NB4 (cell line): ENCODE measurements at places on chromosomes 3 and 15.

DNA sequence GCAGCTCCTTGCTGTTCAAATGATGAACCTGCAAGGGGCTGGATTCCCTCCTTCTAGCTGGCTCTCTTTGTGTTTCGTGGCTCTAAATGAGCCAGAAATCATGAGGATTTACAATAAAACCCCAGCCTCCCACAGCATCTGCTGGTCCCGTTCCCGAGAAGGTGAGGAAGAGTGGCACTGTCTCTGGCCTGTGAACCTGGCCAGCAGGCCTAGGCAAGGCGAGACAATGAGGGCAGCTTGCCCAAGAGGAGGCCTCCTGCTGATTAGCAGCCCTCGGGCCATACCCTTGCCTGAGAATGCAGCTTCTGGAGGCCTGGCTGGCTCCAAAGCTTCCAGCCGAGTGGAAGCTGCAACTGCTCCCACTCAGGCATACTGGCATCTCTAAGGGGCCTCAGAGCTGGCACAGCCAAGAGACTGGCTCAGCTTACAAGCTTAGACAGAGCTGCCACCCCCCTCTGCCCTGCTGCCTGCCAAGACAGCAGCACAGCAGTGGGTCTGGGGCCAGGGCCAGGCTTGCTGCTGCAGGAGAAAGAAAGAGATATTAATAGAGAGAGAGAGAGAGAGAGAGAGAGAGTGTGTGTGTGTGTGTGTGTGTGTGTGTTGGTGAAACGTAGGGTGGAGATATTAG lies 76.5 kb downstream of the HMG20A start:
- DNase-seq: no peak

GRCh38 chr3:133928136-133928893 lies 32.6 kb upstream of the RAB6B start:
- no peak for DNase-seq

DNA sequence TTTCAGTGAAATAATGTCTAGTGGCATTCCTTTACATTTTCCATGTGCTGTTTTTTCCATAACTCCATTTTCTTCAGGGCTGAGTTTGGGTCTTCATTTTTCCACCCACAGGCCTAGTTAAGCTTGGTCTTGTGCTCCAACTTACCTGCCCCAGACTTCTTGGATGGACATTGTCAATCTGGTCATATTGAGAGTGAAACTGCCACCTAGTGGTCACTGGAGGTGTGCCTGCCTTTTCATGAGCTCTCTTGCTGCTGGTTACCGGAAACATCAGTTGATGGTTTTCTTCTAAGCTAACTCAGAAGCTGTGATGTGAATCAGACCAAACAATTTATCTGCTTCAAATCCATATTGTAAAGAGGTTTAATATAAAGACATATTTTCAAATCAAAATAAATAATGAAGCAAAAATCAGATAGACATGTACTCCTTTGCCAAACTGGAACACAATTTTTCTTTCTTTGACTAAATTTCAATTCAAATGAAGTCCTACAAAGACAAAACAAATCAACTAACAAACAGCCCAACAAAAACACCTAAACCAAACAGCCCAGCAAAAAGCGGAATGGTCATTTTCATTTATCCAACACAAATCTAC lies 135.1 kb upstream of the RASGRP1 start:
- peak; percentile 76 for DNase-seq

GRCh38 chr3:64992530-64993285 lies 304.9 kb upstream of the ADAMTS9 start:
- no peak for DNase-seq

- no peak for DNase-seq
Measured at GRCh38 chr15:70160803-70161565, 63.3 kb upstream of the TLE3 start.

DNA sequence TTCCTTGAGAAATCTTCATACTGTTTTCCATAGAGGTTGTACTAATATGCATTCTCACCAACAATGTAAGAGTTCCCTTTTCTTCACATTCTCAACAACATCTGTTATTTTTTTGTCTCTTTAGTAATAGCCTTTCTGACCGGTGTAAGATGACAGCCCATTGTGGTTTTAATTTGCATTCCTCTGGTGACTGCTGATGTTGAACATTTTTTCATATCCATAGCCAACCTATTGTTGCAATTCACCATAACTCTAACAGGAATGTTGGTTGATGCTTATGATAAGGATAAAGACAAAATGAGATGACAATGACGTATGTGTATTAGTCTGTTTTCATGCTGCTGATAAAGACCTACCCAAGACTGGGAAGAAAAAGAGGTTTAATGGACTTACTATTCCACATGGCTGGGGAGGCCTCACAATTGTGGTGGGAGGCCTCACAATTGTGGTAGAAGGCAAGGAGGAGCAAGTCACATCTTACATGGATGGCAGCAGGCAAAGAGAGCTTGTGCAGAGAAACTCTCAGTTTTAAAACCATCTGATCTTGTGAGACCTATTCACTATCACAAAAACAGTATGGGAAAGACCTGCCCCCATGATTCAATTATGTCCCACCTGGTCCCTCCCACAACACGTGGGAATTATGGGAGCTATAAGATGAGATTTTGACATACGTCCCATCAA lies 37.6 kb upstream of the RHCG start:
- no peak for DNase-seq

- DNase-seq: no peak
Measured at GRCh38 chr15:63187589-63188226, 1.7 kb upstream of the RAB8B start.

DNA sequence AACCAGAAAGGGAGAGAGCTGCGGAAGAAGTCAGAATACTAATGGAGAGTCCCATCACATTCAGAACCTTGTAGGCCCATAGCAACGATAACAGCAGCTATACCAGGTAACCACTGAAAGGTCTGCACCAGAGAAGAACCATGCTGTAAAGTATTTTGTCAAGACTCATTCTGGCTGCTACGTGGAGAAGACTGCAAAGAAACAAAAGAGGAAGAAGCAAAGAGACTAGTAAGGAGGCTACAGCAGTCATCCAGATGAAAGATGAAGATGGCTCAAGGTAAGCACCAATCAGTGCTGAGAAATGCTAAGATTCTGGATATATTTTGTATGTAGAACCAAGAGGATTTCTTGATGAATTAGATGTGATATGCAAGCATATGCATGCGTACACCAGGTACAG lies 39.6 kb downstream of the ACAP2 start:
- no peak for DNase-seq

DNA sequence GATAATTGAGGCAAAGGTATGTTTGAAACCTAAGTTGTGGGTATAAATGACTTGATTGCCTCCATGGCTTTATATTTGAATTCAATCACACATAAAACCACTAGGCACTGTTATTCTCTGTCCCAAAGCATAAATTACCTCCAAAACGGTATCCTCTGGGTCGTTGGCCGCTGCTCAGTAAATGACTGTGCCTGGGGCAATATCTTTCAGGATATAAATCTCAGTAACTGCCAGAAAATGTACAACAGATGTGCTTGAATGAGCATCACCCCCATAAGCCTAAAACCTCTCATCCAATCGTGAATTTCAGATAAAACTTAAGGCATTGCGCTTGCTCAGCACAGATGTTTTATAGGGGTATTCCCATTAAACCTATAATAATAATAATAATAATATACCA lies 19.0 kb upstream of the C3orf49 start:
- DNase-seq: no peak

- no peak for DNase-seq
Measured at GRCh38 chr3:140572334-140572733, 105.5 kb upstream of the TRIM42 start.

GRCh38 chr15:71440489-71441110 lies 325.3 kb downstream of the THSD4 start:
- DNase-seq: peak; percentile 60

- DNase-seq: no peak
Measured at GRCh38 chr15:69526081-69527061, 73.8 kb downstream of the RPLP1 start.

DNA sequence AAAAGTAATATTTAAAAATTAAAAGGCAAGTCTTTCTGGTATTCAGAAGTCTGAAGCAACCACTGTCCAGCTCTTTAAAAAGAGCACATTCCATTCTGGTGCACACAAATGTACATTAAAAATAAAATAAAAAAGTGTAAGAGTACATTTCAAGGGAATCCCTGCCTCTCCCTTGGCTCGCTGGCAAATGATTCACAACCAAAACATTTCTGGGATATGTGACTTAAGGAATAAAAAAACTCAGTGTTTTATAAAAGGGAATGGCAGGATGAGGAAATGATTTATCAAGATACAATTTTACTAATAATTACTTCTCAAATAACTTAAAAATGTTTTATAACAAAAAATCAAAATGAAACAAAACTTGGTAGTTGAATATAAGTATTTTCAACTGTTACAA lies 23.8 kb upstream of the ANXA2 start:
- no peak for DNase-seq

- no peak for DNase-seq
Measured at GRCh38 chr3:194854206-194854605, 168.5 kb downstream of the FAM43A start.

DNA sequence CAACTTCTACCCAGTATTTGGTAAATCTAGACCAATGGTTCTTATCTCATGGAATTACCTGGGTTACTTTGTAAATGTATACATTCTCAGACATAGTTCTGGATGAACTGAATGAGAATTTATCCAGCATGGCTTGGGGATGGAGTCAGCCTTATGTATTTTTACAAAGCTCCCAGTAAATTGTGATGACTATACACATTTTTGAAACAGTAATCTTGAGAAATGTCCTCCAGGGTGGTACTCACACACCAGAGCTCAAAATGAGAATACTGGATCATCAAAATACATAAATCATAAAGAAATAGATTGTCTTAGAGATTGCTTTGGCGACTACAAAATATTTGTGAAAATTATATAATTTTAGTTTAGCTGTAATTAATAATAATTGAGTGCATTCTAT lies 722.1 kb upstream of the DPPA4 start:
- DNase-seq: no peak

GRCh38 chr15:70509282-70509662 lies 254.1 kb downstream of the UACA start:
- DNase-seq: peak; percentile 96

DNA sequence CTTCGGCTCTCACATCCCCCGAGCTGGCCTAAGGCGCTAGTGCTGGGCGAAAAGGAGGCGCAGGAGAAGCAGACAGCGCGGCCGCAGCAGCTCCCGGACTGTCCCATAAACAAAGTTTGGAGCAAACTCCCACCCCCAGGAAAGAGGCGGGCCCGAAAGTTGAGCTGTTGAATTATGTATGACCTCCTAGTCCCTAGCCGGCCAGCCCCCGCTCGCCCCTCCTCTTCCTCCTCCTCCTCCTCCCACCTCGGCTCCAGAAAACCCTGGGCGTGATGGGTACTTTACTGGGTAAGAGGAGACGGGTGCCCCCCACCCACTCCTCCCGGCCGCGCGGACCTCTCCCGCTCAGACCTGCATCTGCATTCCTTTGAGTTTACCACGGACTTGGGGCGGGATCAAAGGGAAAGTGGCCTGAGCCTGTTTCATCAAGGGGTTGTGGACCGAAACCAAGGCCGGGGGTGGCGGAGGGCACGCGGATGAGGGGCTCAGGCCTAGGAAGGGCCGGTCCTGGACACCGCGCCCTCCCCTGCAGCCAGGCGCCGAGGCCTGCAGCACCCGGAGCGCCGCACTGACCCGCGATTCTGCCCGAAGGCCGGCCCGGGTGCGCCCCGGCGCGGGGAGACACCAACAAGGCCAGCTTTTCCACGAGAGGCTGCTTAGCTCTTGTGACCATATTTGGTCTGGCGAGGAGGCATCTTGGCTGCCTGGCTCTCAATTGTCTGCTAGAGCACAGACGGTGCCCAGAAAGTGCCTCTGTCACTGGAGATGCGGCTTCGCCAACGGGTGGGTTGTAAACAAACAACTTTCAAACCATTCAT lies at the start of gene WWTR1:
WWTR1 (minus strand) TSS at position 100 of the 818 bp plus-strand sequence. CDS start 719 bp downstream, outside the sequence.
- peak; percentile 12 for DNase-seq

- DNase-seq: no peak
Measured at GRCh38 chr3:76754247-76754646, 285.7 kb upstream of the ROBO2 start.

DNA sequence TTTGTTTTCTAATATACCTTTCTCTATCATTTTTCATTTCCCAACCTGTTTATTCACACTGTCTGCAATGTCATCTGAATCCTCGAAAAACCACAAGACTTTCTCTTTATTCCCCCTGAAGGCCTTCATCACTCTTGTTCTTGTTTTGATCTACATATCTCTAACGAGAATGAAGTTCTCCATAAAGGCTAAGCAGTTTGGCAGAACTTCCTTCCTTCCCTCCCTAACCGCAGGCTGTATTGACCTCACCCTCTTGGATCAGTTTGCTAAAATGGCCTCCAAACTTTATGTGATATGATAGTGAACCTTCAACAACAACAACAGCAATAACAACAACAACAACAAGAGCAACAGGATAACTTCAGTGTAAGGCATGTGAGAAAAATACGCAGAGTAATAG lies 392.8 kb downstream of the TIGIT start:
- peak; percentile 3 for DNase-seq

GRCh38 chr3:3097958-3098357 lies 12.2 kb downstream of the IL5RA start:
- DNase-seq: no peak

- peak; percentile 27 for DNase-seq
Measured at GRCh38 chr3:133494469-133494868, 79.0 kb upstream of the CDV3 start.

DNA sequence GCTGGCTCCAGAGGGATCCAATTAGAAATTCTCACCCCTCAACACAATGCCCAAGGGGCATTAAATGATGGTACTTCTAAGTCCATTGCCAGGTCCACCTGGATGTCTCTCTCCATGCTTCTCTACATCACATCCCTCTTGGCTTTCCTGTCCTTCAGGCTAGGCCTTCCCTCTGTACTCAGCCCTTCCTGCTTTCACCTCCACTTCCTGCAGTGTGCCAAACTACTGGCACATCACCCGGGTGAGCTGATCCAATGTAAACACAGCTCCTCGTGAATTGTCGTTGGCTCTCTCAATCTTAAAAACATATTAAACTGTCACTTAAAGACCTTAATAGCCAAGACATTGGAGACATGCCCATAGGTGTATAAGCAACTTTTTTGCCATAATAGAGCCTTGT lies 4.0 kb downstream of the LMCD1 start:
- DNase-seq: no peak

DNA sequence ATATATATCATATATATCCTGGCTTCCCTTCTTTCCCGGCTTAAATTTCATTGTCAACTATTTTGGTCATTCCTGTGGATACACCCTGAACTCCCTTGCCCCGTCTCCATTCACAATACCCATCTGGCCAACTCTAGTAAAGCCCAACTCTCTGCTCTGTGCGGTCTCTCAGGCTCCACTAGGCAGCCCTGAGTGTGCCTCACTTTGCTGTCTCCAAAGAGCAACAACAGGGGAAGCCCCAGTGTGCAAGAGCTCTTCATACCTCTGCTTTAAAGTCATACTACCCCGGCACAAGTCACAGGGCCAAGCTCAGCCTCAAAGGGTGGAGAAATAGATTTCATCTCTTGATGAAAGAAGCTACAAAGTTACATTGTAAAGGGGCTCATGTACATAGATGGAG lies 18.9 kb upstream of the FEM1B start:
- peak; percentile 53 for DNase-seq
